Astrocyte of the spinal cord (primary cell): ENCODE measurements at places on chromosomes 2 and 18.

GRCh38 chr18:21739604-21740537, 721 bp upstream of the MIB1 start:
- no peak for DNase-seq

- DNase-seq, result no peak
These were observed 34.1 kb downstream of the MIB1 start for GRCh38 chr18:21774722-21775121.

DNA sequence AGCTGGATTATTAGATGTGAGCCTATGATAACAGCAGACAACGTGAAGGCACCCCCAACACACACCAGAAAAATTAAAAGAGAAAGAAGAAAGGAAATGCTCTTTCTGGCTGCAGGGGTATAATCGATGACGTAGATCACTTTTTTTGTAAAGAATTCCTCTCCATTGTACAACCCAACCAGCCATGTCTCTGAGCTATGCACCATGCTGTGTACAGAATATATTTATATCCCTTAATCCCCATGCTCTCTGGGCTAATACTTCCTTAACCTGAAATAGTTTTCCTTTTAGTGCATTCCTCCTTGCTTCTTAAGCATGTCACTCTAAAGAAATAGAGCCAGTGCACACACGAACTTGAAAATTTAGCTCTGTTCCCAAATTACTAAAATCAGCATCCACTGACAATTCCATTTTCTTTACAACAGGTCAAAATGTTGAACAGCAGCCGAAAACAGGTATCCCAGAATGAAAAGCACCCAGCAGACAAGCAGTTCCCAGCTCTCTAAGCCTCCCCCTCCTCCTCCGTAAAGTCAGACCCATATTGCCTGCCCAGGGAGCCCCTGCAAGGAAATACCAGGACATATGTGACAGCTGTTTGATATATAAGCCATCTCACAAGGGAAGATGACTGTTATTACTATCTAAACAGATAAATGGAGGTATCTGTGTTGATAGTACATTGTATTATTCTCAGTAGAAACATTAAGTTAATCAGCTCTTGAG, 247.4 kb upstream of the RAB6C start:
- DNase-seq, result no peak

GRCh38 chr2:38602136-38602731, 494 bp downstream of the HNRNPLL start:
- no peak for DNase-seq

DNA sequence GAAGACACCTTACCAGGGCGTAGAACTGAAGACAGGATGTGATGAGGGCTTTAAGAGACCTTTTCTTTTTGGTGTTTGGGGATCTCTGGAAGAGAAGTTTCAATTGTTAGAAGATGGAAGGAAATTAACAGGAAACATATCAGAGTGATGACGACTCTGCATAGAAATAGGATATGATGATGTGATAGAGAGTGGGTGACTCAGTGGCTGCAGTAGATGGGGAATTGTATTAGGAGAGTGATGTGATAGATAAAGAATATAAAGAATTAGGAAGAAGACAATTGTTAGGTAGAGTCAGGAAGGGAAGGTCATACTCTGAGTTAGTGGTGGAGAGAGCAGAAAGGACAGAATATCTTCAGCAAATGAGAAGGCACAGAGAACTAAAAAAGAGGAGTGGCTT, 593.9 kb downstream of the NYAP2 start:
- peak; percentile 42 for DNase-seq

DNA sequence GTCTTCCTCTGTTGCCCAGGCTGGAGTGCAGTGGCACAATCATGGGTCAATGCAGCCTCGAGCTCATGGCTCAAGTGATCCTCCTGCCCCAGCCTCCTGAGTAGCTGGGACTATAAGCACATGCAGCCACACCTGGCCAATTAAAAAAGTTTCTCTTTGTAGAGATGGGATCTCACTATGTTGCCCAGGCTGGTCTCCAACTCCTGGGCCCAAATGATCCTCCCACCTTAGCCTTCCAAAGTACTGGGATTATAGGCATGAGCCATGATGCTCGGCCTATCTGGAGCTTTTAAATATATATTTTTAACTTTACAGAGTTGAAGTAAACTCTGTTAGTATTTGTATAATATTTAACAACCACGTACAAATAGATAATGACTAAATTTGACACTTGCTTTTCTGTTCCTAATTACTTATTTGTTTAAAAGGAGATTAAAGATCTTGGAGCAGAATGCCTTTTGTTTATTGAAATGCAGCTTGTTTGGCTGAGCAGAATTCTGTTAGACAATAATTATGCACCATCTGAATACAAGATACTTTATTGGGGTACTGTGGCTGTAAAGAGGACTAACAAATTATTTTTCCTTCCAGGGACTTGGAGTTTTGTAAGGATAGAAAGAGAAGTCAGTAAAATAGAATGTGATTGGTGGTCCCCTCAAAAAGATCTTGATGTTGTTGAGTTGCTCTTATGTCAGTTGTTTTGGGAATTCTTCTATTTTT, 175.0 kb downstream of the FMNL2 start:
- DNase-seq, result no peak

- DNase-seq, result no peak
These were observed 33.2 kb downstream of the PTPN4 start for GRCh38 chr2:119792907-119793312.
